ENCODE measurements at places on chromosomes 2 and 18.

DNA sequence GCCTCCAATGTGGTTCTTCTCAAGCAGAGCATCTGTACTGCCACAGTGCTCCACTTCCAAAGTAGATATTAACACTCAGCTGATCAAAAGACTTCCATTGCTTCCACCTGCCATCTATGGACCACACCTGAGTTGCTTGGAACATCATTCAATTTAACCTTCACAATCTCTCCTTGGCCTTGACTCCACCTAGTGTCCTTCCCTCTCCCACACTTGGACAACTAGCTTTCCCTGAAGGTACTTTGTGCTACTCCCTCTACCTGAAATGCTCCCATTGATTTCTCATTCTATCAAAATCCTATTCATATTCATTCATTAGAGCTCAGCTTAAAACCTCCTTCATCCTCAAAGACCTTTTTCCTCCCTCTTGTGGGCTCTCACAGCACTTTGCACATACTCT is 48.7 kb downstream of the SOWAHC start:
- DNase-seq: no peak

DNA sequence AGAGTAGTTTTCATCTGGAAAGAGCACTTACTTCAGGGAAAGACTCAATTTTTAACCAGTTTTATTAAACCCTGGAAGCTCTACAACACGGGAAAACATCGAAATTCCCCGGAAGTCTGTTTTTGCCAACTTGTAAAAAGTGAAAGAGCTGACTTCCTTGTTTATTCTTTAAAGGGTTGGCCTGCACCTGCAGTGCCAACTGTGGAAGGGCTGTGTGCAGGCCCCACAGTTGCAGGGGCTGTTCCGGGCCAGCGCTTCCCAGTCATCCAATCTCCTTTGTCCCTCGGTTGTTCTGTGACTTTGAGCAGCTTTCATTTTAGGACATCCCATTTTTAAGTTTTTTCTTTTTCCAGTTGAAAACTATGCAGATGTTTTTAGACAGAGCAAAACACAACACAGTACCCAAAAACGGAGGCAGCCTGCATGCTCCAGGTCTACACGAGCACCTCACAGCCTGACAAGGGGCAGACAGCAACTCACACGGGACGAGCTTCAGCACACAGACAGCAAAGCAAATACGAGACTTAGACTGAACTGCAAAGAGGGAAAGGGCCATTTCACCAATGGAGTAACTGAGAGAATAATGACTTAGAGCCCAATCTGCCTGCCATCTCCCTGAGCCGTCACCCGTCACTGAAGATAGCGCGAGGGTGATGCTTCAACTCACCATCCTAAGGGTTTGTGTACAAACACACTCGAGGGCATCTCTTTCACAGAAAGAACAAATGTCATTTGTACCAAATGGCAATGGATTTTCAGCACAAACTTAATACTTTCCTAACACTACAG is 70.6 kb downstream of the EMILIN2 start:
- no peak for DNase-seq

GRCh38 chr2:128557831-128558241 is 239.2 kb upstream of the HS6ST1 start:
- DNase-seq: no peak

- DNase-seq: no peak
Observed at GRCh38 chr2:142825861-142826260, 51.6 kb upstream of the KYNU start.

DNA sequence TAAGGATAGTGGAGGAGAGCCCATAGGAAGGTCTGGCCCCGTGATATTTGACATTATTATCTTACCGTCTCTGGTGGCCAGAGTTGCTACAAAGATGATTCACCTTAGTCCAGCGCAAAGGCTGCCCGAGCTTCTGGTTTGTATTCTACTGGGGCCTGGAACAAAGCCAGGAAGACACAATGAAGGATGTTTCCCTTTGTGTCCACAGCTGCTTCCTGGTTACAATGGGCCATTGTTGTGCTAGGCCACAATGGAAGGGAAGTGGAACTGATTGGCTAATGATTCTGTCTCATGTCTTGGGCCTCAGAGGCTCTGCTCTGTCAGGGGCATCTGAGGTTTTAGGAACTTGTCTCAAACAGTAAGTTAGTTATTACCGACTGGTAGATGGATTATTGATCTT is 132.2 kb downstream of the TDRD15 start:
- no peak for DNase-seq

GRCh38 chr2:62705007-62705829 is at the start of gene EHBP1:
EHBP1 (plus strand) TSS chr2:62705713; CDS start chr2:62707192, 1,479 bp downstream.
- peak; percentile 97 for DNase-seq
